IMR-90 (cell line): ENCODE measurements at places on chromosomes 13 and 19. TPM values are rescaled to one million over a fixed set of nuclear protein-coding genes. Genes with fewer than 3 reads are reported as not detected.

DNA sequence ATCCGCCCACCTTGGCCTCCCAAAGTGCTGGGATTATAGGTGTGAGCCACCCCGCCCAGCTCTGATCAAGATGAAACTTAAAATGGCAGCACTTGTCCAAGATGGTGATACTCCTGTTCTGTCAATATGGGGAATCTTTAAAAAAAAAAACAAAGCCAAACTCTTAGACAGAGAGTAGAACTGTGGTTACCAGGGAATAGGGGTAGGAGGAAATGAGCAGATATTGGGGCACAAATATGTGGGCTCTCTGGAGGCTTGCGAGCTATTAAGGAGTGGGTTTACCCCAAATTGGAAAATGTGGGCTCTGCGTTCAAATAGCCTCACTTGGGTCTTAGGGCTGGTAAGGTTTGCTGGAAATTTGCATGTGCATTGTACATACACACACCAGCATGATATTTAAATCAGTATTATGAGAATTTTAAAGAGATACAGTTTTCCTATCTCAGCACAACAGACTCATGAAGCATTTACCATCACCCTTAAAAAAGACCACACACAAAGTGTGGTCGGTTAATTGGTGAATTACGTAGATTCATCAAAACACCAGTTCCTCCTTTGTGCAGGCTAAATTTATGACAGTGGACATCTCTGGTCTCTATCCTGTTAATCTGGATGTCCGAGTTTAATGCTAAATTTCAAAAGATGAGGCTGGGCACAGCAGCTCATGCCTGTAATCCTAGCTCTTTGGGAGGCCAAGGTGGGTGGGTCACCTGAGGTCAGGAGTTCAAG, 11.3 kb downstream of the CD70 start:
- no peaks in the 10 kb centered on the region for H3K27me3 ChIP-seq
- H3K4me3 ChIP-seq: no peak overlapping the region
- no peak for DNase-seq
- H3K36me3 ChIP-seq: no peaks in the 10 kb centered on the region

- peaks cover 8% of the 10 kb centered on the region for H3K4me1 ChIP-seq
- H3K4me3 ChIP-seq: peak within 1 kb of the TSS; percentile 4
- no peak within 1 kb of the TSS for H3K27ac ChIP-seq
These were observed at the start of gene KISS1R for GRCh38 chr19:917323-918151. Gene KISS1R (plus strand): TSS chr19:917333. CDS start chr19:917503, 170 bp downstream.

GRCh38 chr13:21060338-21061028, 903 bp downstream of the LATS2 start:
- H3K27me3 ChIP-seq: no peaks in the 10 kb centered on the region
- peak overlapping the region; percentile 95 for H3K27ac ChIP-seq
- H3K4me1 ChIP-seq: peaks cover 20% of the 10 kb centered on the region
- H3K4me3 ChIP-seq: peak overlapping the region; percentile 74

DNA sequence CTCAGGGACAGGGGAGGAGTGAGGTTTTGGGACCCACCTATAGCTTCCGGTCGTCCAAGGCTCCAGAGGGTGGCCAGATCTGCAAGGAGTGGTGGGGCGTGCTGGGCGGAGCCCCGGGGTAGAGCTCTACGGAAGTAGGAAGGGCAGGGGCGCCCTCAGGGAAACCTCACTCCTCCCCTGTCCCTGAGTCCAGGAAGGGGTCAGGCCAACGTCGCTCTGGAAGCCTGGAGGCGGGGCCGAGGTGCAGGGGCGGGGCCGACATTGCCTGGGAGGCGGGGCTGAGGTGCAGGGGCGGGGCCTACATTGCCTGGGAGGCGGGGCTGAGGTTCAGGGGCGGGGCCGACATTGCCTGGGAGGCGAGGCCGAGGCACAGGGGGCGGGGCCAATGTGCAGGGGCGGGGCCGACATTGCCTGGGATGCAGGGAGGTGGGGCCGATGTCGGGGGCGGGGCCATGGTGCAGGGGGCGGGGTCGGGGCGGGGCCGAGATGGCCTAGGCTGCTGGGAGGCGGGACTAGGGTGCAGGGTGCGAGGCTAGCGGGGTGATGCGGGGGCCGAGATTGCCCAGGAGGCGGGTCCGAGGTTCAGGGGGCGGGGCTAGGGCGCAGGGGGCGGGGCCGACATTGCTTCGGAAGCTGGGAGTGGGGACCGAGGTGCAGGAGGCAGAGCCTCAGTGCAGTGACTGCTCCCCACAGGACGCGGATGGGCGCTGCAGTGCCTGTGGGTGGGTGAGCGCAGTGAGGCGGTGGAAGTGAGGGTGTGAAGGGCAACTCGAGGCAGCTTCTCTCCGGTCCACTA, 4.9 kb upstream of the PALM start:
- H3K4me3 ChIP-seq: no peak overlapping the region
- no peak overlapping the region for H3K27ac ChIP-seq
- DNase-seq: peak; percentile 18

GRCh38 chr19:1261798-1262622, 7.1 kb upstream of the CIRBP start:
- no peaks in the 10 kb centered on the region for H3K27me3 ChIP-seq
- peak overlapping the region; percentile 93 for H3K27ac ChIP-seq
- H3K36me3 ChIP-seq: peaks cover 18% of the 10 kb centered on the region; the same call in 1 of the 2 replicates
- H3K4me3 ChIP-seq: peak overlapping the region; percentile 51

DNA sequence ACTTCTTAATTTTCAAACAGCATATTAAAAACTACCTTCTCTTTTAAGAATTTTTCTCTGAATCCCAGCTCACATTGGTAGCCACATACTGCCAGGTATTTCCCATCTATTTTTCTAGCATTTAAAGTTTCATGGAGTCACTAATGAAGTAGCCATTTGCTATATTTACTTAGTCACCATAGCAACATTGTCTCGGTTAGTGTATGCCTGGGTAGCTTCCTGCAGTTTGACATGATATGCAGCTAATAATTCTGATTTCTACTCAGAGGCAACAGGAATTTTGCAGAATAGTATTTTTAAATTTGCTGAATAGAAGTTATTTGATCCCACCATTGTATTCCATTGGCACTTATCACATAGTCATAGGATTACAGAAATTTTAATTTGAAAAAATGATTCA, 30.9 kb upstream of the KCTD4 start:
- no peaks in the 10 kb centered on the region; the same call in 1 of the 2 replicates for H3K4me1 ChIP-seq
- H3K4me3 ChIP-seq: no peak overlapping the region
- no peak overlapping the region for H3K27ac ChIP-seq
- peak; percentile 63 for DNase-seq
- 0 out of 2 replicates have a peak, but pooled peaks cover 2% of the 10 kb centered on the region for H3K36me3 ChIP-seq

GRCh38 chr13:71252184-71252704, 614.8 kb downstream of the DACH1 start:
- H3K4me3 ChIP-seq: no peak overlapping the region
- H3K36me3 ChIP-seq: no peaks in the 10 kb centered on the region

GRCh38 chr13:80389073-80390038, 48.4 kb upstream of the SPRY2 start:
- H3K4me1 ChIP-seq: no peaks in the 10 kb centered on the region
- no peaks in the 10 kb centered on the region; the same call in 1 of the 2 replicates for H3K27me3 ChIP-seq
- H3K27ac ChIP-seq: no peak overlapping the region
- H3K36me3 ChIP-seq: no peaks in the 10 kb centered on the region
- DNase-seq: no peak
- H3K4me3 ChIP-seq: no peak overlapping the region

DNA sequence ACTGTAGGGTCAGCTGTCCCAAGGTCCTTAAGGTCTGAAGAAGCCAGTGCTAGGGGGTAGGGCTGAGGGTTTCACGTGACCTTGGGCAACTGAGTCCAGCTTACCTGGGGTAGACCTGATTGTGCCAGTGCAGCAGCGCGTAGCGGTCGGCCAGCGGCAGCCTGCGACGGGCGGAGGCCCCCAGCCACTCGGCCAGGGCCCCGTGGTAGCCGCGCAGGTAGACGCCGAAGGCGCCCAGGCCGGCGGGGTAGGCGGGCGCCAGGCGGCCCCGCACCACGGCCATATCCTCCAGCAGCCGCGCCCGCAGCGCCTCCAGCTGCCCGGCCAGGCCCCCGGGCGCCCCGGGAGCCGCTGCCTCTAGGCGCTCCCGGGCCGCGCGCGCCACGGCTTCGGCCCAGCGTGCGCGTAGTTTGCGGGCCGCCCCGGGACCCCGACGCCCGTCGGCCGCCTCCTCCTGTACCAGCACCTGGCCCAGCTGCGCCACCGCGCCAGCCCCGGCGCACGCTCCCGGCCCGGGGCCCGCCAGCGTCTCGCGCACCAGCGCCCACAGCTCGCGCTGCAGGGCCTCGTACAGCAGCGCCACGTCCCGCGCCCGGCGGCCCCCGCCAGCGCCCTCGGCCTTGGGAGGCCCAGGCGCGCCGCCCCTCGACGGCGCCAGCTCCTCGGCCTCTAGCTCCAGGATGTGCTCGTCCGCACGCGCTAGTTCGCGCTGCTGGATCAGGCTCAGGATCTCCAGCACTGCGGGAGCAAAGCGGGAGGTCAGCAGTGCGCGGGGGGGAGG, 10.9 kb downstream of the EXOC3L2 start:
- H3K4me3 ChIP-seq: no peak overlapping the region
- H3K4me1 ChIP-seq: no peaks in the 10 kb centered on the region
- DNase-seq: no peak
- no peak overlapping the region for H3K27ac ChIP-seq
- no peaks in the 10 kb centered on the region for H3K36me3 ChIP-seq
- peaks cover 58% of the 10 kb centered on the region for H3K27me3 ChIP-seq

DNA sequence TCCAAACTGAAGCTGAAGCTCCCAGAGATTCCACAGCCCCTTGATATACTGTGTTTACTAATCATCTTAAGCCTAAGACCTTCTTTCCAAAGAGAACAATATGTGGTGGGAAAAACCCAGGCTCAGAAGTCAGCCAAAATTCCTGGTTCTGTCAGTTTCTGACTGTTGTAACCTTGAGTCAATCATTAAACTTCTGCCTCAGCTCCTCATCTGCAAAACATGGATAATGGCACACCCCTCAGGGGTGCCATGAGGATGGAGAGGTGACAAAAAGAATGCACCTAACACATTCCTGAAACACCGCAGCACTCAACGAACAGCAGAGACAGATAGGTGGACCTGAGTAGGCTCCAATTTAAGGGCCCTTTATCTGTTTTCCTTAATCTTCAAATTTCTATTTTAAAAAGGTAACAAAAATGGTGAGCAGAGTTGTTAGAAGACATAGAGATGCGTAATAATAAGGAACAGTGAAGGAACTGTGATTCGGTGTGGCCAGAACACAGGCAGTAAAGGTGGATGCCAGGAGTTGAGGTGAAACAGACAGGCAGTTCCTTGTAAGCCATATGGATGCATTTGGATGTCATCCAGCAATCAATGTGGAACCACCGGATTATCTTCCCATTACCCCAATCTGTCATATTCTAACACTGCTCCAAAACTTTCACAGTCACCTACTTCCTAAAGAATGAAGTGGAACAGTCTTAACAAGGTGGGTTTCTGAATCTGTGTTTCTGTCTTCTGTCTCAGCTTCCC, 56.6 kb upstream of the DOCK9 start:
- no peak for DNase-seq
- H3K4me1 ChIP-seq: no peaks in the 10 kb centered on the region
- no peaks in the 10 kb centered on the region for H3K27me3 ChIP-seq
- no peaks in the 10 kb centered on the region for H3K36me3 ChIP-seq

- no peaks in the 10 kb centered on the region for H3K27me3 ChIP-seq
- H3K36me3 ChIP-seq: no peaks in the 10 kb centered on the region
- H3K4me1 ChIP-seq: no peaks in the 10 kb centered on the region
- no peak overlapping the region for H3K4me3 ChIP-seq
- no peak overlapping the region for H3K27ac ChIP-seq
These were observed 218.1 kb upstream of the OBI1 start for GRCh38 chr13:78876915-78877549.

DNA sequence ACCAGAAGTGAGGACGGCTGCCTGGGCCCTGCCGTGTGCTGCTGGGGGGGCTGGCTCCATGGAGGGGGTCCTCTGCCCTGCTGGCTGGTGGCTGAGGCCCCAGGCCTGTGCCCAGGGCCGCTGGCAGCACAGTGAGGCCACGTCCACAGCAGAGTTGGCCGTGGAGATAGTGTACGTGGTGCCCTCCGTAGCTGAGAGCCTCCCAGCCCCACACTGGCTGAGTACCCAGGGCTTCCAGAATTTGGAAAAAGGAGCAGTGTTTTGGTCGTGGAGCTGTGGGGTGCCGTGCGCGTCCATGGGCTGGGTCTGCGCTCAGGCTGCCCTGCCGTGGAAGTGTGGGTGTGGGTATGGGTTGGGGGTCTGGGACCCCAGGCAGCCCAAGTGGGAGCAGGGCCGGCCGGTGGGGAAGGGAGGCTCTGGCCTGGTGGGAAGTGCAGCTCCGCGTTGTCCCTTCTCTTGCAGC, 5.9 kb downstream of the PTBP1 start:
- H3K4me1 ChIP-seq: peaks cover 30% of the 10 kb centered on the region
- DNase-seq: no peak
- no peak overlapping the region for H3K4me3 ChIP-seq
- H3K27me3 ChIP-seq: no peaks in the 10 kb centered on the region
- H3K36me3 ChIP-seq: peaks cover 75% of the 10 kb centered on the region

GRCh38 chr13:58994077-58994476, 1169.7 kb downstream of the DIAPH3 start:
- H3K4me1 ChIP-seq: no peaks in the 10 kb centered on the region
- no peak overlapping the region for H3K27ac ChIP-seq
- H3K36me3 ChIP-seq: no peaks in the 10 kb centered on the region
- DNase-seq: no peak
- no peak overlapping the region for H3K4me3 ChIP-seq
- no peaks in the 10 kb centered on the region for H3K27me3 ChIP-seq

DNA sequence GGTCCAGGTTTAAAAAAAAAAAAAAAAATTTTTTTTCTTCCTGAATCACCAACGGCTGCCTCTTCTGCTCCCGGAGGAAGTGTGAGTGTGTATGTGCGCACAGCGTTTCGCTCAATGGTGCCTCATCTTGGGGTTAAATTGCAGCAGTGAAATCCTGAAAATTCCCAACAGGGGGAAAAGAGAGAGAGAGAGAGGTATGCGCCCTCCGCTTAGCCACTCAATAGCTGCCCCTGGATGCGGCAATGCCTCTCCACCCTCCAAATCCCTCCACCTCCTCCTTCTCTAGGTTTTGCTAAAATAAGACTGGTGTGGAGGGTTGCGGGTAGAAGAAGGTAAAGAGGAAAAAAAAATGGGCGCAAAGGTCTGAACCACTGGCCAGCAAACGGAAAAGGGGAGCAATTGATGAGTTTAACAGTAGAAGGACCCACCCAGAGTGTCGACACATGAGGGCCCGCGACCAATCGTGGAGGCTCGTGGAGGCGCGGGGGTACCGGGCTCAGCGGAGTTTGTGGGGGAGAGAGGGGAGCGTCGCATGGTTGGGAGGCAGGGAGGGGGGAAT, 853 bp upstream of the CACNA1A start:
- peak overlapping the region; percentile 2; the same call in 1 of the 2 replicates for H3K27ac ChIP-seq
- peaks cover 1% of the 10 kb centered on the region; the same call in 1 of the 2 replicates for H3K36me3 ChIP-seq
- peak; percentile 56 for DNase-seq

GRCh38 chr13:35866801-35867200, 264.4 kb downstream of the DCLK1 start:
- H3K27ac ChIP-seq: no peak overlapping the region
- H3K4me3 ChIP-seq: no peak overlapping the region
- no peaks in the 10 kb centered on the region for H3K36me3 ChIP-seq
- peaks cover 2% of the 10 kb centered on the region; the same call in 1 of the 2 replicates for H3K4me1 ChIP-seq

GRCh38 chr19:13848798-13849676, 27.9 kb upstream of the NANOS3 start:
- no peak for DNase-seq
- no peaks in the 10 kb centered on the region for H3K27me3 ChIP-seq
- peaks cover 37% of the 10 kb centered on the region for H3K4me1 ChIP-seq
- H3K4me3 ChIP-seq: no peak overlapping the region

TTC9B gene
- polyA plus RNA-seq: not detected in 2 replicates

CEACAM1 gene
- not detected in 2 replicates for polyA plus RNA-seq

ACP5 gene
- polyA plus RNA-seq: 0.76 and 1.2 TPM in 2 replicates

PRR19 gene
- polyA plus RNA-seq: 1.6 and 1.8 TPM in 2 replicates

ZFP28 gene
- polyA plus RNA-seq: 2.7 and 3.0 TPM in 2 replicates

BRME1 gene
- 0.38 and 0.56 TPM in 2 replicates for polyA plus RNA-seq

IGFL3 gene
- not detected in 2 replicates for polyA plus RNA-seq

OR10H1 gene
- polyA plus RNA-seq: not detected in 2 replicates

SLC39A3 gene
- polyA plus RNA-seq: 38.2 and 45.1 TPM in 2 replicates

NOVA2 gene
- polyA plus RNA-seq: 0.03 TPM in 1 of 2 replicates, not detected in the other

ZNF730 gene
- polyA plus RNA-seq: 0.39 and 0.43 TPM in 2 replicates

NLRP4 gene
- not detected in 2 replicates for polyA plus RNA-seq

ZNF568 gene
- polyA plus RNA-seq: 2.3 and 3.0 TPM in 2 replicates

POLR2I gene
- 59.7 and 105 TPM in 2 replicates for polyA plus RNA-seq

PTPRS gene
- 51.9 and 56.5 TPM in 2 replicates for polyA plus RNA-seq

ZNF93 gene
- polyA plus RNA-seq: 2.7 and 3.7 TPM in 2 replicates
